ENCODE measurements at places on chromosomes 2 and 18.

GRCh38 chr2:98912221-98912851 is 23.7 kb downstream of the CRACDL start:
- peak; percentile 49 for DNase-seq

DNA sequence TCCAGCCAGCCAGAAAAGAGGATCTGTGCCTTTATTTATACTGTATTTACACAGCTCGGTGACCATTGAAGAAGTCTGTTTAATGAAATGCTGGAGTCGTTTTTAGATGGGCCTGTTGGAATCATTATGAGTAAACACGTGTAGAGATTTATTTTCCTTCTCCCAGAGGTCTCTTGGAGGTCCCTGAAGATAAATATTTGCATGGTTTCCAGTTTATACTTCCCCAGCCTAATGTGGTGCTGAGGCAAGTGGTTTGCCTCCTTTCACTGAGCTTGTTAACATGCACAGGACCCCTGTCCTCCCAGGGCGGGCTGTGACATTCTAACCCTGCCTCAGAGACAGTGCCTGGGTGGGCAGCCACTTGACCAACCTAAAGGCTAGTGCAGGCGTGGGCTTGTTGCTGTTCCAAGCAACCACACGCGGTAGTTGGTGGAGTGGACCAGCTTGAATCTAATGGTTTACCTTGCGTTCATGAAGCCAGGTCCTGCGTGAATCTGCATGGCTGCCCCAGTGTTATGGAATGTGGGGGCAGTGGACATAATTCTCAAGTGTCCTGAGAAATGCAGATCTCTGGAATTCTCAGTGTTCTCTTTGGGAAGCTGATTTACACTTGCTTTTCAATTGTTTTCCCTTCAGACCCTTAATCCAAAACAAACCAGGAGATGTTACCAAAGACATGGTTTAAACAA is 130.2 kb upstream of the DLX2 start:
- no peak for DNase-seq

- no peak for DNase-seq
Measured at GRCh38 chr2:160224060-160224459, 24.0 kb upstream of the ITGB6 start.

DNA sequence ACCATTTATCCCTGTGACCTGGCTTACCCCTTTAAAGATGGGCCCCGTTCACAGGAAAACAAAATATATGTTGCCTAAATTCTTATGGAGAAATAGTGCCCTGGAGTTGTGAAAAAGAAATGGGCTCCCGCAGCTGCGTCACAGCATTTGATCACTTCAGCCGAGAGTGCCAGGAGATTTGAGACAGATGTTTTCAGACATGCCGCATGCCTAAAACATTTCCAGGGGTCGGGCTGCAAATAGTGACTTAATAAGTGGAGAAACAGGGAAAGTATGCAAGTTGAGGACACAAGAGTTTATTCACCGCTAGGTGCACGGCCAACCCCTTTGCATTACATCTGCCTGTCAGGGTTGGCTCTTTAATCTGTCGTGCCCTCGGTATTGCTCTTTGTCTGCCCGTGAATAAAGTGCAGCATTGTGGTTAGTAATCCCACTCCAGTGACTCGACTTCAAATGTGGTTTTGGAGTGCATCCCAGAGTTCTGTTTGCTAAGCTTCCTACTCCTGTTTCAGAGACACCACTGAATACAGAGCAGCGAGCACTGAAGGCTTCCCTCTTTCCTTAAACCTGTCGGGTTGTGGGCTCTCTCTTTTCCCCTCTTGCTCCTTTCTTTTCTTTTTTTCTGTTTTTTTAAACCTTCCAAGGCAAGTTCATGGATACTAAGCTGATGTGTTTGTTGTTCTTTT is 187.5 kb downstream of the LTBP1 start:
- peak; percentile 98 for DNase-seq

DNA sequence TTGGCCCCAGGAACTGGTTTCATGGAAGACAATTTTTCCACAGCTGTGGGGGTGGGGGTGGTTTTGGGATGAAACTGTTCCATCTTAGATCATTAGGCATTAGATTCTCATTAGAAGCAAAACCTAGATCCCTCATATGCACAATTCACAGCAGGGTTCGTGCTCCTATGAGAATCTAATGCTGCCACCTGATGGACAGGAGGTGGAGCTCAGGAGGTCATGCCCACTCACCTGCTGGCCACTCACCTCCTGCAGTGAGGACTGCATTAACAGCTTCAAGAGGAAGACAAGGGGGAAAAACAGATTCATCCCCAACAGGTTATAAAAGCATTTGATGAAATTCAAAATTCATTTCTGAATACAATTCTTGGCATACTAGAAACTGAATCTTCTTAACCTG is 38.5 kb downstream of the THAP4 start:
- DNase-seq: no peak

GRCh38 chr2:64568836-64569235 is 44.7 kb downstream of the AFTPH start:
- DNase-seq: no peak

GRCh38 chr2:70708376-70709199 is 59.4 kb downstream of the ADD2 start:
- no peak for DNase-seq
